ENCODE measurements at places on chromosomes 2 and 18. TPM values are rescaled to one million over a fixed set of nuclear protein-coding genes. Genes with fewer than 3 reads are reported as not detected.

The ADAM23 gene
- total RNA-seq: 0.59 TPM

DNA sequence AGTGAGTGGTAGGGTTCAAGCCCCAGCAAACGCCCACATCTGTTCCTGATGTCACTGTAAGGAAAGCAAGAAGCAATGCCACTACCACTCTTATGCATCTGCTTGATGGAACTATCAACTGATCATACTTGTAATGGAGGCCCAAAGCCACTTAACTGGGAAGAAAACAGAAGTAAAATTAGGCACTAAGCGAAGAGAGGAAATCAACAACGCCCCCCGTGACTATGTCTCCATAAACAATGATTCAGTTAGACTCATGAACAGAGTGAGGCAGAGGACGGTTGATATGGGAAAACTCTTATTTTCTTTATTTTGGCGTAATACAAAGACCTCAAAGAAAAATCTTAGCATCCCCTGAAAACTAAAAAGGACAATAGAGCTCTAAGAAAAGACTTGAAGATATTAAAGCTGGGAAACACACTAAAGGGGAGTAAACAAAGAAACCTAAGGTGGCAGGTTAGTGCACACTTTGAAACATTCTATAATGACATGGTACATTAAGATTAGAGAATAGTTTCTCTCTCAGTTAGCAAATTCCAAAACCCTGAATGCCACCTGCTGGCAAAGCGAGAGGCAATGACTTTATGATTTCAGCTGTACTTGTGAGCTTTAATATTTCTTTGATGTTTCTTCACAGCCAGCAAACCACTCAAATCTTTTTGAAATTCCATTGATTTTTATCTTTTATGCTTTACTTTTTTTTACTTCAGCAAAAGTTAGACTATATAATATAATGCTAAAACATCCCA is 86.5 kb downstream of the LRP2 start:
- no peak for DNase-seq

The CD8B2 gene
- total RNA-seq: not detected

The CBLN2 gene
- total RNA-seq: not detected

DNA sequence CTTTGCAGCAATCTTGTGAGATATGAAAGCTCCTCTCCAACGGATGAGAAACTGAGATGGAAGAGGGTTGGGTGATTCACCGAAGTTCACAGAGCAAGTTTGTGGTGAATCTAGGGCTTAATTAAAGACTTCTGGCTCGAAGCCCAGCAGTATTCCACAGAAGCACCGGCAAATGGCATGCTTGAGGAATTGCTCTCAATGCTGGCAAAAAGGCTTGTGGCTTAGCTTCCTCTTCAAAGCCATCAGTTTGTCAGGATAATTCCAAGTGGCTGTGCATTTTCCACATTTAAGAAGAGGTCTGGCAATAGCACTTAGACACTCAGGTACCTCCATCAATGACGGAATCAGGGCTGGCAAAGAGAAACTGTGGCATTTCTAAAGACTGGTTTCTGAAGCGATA is 98.7 kb upstream of the SLC66A3 start:
- DNase-seq: no peak

DNA sequence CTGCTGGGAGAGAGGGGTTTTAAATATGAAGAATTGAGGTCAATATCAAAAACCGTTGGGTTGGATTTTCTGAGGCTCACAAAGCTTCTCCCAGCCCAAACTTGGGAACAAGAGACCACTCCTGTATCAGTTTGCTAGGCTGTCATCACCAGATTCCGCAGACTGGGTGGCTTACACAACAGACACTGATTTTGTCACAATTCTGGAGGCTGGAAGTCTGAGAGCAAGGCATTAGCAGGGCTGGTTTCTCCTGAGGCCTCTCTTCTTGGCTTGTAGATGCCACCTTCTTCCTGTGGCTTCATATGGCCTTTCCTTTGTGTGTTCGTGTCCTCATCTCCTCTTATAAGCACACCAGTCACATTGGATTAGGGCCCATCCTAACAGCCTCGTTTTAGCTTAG is 122.9 kb upstream of the COPS8 start:
- no peak for DNase-seq

The TUBA3E gene
- not detected for total RNA-seq

The FAM161A gene
- total RNA-seq: 16.1 TPM

DNA sequence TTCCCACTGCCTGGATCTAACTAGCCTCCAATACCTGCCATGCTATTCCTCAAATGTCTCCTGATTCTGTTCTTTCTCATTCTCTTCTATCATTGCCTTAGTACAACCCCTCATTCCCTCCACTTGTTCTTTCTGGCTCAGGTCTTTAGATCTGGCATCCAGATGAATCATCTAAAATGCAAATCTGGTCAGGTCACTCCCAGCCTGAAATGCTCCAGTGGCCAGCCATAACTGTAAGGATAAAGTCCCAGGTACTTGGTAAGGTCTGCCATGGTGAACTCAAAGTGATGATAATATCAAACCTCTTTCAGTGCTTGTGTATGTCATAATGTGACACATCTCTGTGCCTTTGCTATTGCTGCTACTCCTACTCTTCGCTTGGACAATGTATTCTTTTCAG is 2.9 kb upstream of the SNRNP27 start:
- DNase-seq: no peak

GRCh38 chr2:75493230-75493629 is 67.5 kb downstream of the EVA1A start:
- DNase-seq: no peak

The CDKL4 gene
- not detected for total RNA-seq

DNA sequence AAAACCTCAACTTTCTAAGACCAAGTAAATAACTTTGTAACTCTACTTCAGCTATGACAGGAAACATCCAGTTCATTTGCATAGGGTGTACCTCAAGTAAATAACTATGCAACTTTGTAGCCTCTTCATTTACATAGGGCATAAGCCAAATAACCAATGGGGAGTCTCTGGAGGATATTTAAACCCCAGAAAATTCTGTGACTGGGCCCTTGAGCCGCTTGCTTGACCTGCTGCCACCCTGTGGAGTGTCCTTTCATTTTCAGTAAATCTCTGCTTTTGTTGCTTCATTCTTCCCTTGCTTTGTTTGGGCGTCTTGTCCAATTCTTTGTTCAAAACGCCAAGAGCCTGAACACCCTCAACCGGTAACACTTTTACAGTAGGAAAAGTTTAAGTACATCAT is 1112.7 kb upstream of the NRXN1 start:
- DNase-seq: no peak

- no peak for DNase-seq
Measured at GRCh38 chr2:109345653-109346480, 216.9 kb downstream of the SH3RF3 start.

The RNF125 gene
- 3.2 TPM for total RNA-seq

DNA sequence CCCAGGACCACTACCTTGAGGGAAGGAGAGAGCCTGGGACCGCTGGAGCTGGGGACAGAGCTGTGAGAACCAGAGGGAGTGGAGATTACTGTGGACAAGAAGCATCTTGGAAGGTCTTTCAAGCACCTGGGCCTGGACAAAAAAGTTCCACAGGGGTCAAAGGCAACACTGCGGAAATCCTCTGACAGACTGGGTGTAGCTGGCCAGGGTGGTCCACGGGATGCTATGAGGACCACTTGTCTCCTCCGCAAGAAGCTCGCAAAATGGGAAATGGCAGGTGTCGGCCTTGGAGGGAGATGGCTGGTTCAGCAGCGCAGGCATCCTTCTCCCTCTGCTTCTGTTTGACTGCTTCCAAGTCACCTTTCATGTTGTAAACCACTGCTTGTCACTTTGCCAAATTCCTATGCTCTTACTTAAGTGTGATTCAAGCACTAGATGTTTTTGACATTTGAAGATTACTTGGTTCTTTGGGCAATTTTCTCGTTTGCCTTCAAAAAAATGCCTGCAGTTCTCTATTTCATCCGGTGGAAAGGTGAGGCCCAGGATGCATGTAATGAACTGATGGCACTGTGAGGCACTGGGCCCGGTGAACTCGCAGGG is 27.7 kb downstream of the KLHL29 start:
- no peak for DNase-seq

GRCh38 chr2:197195518-197195917 is 115.1 kb downstream of the ANKRD44 start:
- no peak for DNase-seq

The MEP1B gene
- total RNA-seq: not detected

- DNase-seq: no peak
Measured at GRCh38 chr18:76475450-76476194, 19.4 kb downstream of the ZNF516 start.

GRCh38 chr2:175792881-175793280 is 209.2 kb downstream of the LNPK start:
- no peak for DNase-seq

GRCh38 chr2:226991663-226992062 is 155.8 kb downstream of the RHBDD1 start:
- DNase-seq: no peak

The REG1A gene
- not detected for total RNA-seq

GRCh38 chr2:28193630-28194403 is 198.8 kb upstream of the FOSL2 start:
- DNase-seq: no peak

DNA sequence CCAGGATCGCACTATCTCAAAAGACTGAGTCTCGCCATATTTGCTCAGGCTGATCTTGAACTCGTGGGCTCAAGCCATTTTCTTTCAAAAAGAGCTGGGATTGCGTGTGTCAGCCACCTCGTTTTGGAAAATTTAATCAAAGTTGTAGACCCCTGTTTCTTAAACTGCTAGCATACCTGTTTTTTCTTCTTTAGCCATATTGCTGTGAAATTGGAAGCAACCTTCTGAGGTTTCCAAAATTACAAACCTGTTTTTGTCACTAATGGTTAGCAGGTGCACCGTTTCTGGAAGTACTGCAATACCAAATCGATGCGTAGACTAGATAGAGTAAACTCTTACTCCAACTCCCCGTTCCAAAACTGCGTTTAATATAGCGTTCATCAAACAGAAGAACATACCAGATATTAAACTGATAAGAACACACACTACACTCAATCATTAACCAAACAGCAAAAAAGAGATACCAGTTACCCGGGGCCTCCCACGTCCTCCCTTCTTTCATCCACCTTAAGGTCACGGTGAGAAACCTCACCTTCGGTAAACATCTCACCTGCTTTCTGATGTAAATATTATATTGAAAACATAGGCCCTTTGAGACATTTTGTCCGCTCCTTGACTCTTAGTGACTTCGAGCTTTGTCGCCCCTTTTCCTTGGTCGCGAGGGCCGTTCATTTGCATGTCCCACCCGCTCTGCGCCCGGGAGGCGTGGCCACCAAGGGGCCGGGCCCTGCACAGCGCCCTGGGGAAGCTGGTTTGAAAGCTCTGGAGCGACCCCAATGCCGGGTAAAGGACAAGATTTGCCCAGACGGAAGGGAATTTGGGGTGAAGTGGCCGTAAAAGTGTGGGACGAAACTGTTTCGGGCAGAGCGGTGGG is at the start of gene RNU2-63P:
Gene RNU2-63P, minus strand, starts transcription at position 462 of the 874 bp plus-strand sequence.
- peak; percentile 61 for DNase-seq

The STARD6 gene
- not detected for total RNA-seq
